Ureter (tissue), 1 donor: ENCODE measurements at places on chromosomes 7 and 10.

DNA sequence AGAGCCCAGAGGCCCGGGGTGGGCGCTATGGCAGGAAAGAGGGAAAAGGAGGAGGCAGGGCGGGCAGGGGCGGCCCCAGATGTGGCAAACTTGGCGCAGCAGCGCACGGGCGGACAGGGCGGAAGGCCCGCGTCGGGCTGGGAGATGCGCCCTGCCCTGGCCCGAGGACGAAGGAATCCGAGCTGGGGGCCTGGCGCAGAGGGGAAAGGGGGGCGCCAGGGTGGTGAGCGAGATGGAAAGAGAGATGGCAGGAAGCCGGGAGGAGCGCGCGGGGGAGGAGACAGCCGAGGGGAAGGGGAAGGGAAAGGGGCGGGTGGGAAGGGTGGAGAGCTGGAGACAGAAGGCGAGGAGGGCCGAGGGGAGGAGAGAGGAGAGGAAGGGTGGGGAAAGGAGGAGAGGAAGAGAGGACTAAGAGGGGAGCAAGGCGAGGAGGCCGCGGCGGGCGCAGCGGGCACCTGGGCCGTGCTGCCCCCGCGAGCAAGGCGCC is at the start of gene MARVELD1:
Gene MARVELD1, plus strand, starts transcription at position 392 of the 487 bp plus-strand sequence. CDS start 147 bp downstream, outside the sequence.
- peak; percentile 90 for DNase-seq

- no peak for DNase-seq
These were observed 1.7 kb upstream of the CFAP58 start for GRCh38 chr10:104351919-104352318.

- no peak for DNase-seq
These were observed 10.9 kb upstream of the PLAU start for GRCh38 chr10:73900064-73900463.

GRCh38 chr10:95440756-95441546 is 120.2 kb downstream of the SORBS1 start:
- DNase-seq, result no peak

GRCh38 chr10:15804109-15804508 is 56.2 kb downstream of the MINDY3 start:
- no peak for DNase-seq

- no peak for DNase-seq
These were observed 8.2 kb upstream of the RBP3 start for GRCh38 chr10:47339759-47340607.

DNA sequence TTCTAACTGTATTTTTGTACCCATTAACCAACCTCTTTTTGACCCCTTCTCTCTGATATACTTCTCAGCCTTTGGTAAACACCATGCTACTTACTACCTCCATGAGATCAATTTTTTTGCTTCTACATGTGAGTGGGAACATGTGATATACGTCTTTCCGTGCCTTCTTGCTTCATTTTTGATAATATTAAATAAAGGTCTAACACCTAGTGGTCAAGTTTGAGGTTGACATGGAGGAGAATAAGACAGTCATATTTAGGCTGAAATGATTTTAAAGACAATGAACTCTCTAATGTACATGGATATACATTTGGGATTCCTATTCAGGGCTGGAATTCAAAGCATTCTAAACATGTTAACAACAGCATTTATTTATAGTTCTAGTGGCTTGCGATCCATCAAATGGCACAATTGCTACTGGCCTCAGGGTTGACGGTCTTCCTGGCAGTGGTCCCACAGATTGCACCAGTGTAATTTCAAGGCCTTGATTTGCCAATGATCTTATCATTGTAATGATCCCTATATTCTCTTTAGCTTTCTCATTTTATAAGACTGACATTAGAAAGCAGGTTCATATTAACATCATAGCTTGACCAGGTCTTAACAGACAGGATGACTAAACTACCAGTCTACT is 315.9 kb upstream of the ETV1 start:
- DNase-seq, result no peak

DNA sequence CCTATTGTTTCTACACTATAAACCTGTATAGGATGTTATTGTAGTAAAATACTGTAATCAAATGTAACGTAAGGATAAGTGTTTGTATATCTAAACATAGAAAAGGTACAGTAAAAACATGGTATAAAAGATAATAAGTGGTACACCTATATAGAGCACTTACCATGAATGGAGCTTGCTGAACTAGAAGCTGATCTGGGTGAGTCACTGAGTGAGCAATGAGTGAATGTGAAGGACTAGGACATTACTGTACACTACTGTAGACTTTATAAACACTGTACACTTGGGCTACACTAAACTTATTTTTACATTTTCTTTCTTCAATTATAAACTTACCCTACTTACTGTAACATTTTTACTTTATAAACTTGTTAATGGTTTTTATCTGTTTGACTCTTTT is 732.9 kb upstream of the LRRN3 start:
- no peak for DNase-seq

DNA sequence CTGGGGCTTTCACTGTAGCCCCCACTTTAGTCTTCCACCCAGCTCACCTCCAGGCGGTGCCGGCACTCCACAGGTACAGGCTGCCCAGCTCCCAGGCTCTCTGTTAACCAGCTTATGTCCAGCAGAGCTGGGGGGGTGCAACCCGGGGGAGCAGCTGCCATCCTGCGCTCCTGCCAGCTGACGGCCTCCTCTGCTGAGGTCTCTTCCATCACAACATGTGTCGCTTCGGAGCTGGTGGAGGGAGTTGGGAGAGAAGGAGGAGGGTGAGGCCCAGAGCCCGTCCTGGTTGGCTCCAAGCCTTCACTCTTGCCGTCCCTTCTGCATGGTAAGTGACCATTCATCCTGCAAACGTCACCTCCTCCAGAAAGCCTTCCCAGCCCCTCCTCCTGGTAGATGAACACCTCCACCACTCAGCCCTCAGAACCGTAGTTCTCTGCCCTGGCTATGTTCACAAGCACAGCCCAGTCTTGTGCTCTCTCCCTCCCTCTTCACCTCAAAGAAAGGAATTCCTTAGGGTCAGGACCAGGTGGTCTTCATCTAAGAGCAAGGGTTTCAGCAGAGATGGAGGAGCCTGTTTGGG is 1.6 kb downstream of the POLM start:
- DNase-seq, result no peak

- peak; percentile 53 for DNase-seq
These were observed 961.5 kb downstream of the KCNMA1 start for GRCh38 chr10:76675951-76676587.

DNA sequence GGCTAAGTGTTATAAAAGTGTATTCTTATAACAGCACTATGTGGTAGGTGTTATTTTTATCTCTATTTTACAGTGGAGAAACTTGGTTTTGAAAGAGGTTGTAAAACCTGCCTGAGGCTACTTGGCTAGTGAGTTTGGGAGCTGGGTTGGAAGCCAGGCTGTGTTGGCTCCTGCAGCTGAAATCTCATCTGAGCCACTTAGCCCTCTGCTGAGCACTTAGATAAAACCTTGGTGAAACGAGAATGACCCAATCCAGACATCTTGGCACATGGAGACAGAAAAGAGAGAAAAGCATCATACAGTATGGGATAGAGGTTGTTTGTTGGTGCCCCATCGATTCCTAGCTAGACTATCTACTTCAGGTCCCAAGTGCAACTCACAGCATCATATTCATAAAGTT is 37.4 kb downstream of the BLNK start:
- DNase-seq, result no peak

DNA sequence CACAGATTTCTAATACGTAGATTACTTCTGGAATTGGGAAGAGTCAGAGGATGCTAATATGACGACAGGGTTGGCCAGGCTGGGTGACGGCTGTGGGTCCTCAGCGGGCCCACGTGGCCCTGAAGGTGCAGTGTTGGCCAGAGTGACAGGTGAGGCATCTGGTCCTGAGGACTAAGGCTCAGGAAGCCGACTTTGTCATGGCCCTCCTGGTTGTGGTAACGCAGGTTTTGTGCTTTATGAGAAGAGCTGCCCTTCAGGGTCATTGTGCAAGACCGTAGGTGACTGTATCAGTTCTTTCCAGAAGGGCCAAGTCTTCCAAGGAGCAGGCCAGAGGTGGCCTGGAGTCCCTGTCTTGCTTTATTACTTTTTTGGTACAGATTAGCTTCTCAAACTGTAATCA is 2.5 kb downstream of the EIF3B start:
- DNase-seq, result no peak

DNA sequence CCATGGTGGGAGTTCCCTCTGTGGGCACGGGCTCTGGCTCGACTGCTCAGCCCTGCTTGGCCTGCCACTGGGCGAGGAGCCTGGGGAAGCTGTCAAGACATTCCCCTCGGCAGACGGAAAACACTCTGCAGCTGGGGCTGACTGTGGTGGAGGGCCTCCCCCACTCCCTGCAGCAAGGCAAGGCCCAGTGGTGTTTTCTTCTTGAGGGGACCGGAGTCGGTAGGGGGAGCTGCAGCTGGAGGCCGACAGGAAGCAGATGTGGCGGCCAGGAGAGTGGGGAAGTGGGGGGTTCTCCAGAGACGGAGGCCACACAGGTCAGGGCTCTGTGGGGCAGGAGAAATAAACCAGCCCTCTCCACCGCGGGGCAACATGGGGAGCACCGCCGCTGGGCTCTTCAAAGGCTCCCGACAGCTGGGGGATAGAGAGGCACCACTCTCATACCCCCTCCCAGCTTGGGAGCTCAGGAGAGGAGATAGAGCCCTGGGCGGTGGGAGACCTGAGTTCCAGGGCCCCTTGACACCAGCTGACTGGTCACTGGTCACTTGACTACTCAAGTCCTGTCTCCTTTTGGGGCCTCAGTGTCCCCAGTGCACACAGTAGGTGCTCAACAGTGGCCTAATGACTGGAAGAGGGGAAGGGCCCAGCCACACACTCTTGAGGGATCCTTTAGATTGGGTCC is 43.4 kb downstream of the PPIF start:
- DNase-seq, result peak; percentile 44

GRCh38 chr10:113058523-113059370 is 108.7 kb downstream of the TCF7L2 start:
- DNase-seq, result no peak

GRCh38 chr7:139362302-139362701 is 2.6 kb downstream of the LUC7L2 start:
- no peak for DNase-seq

DNA sequence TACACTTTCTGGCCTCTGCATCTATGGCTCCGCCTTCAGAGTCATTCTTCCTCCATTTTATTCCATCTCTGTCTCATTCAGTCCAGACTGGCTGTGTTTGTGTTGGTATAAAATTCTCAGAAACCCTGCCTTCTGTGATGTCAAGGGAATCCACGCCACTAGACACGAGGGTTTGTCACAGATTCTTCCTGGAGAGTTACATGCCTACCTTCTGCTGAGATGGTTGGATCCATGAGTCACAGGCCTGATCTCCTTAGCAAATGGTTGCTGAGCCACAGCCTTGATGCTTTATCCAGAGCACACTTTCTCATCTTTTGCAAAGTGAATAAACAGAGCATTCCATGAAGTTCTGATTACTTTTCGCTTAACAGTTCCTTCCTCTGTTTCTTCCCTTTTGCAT is 35.9 kb upstream of the TSPAN33 start:
- DNase-seq, result no peak

- DNase-seq, result peak; percentile 52
These were observed 2.7 kb downstream of the ZNF503 start for GRCh38 chr10:75398692-75399460.

DNA sequence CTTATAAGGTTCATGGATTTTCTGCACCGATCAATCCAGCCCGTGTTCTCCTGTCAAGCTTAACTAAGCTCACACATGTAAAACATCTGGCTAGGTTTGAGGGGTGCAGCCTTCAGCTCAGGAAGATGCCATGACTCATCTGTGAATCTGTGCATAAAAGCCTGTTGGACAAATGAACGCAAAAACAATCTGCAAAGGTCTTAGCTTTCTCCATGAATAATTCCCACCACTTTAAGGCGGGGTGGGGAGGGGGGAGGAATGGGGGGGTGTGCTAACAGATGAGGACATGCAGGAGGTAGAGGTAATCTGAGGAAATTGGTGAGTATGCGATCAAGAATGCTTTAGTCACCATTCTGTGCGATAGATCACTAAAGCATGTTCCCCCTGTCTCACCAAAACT is 4.8 kb downstream of the DOCK4 start:
- no peak for DNase-seq

- no peak for DNase-seq
These were observed 26.1 kb downstream of the DIP2C start for GRCh38 chr10:663466-663751.

- no peak for DNase-seq
These were observed 22.2 kb upstream of the FAM171A1 start for GRCh38 chr10:15393139-15393825.

GRCh38 chr10:76428551-76429367 is 997.3 kb downstream of the LRMDA start:
- DNase-seq, result no peak

- no peak for DNase-seq
These were observed 43.6 kb downstream of the PPP1R3A start for GRCh38 chr7:113875224-113875623.

DNA sequence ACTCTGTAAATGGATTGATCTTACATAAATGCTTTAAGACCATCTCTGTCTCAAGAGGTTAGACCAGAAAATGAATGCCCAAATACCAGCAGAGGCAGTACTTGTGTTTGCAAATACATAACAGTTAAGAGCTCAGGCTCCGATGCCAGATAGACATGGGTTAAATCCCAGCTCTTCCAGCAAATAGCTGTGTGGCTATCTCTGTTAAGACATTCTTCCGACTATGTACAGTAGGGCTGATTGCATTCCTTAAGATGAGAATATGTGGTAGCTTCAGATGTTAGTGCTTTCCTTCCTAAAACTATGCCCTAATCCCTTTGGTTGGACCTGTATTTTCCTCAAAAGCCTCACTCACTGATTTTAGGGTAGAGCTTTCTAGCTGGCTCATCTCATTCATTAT is 2.2 kb downstream of the IDE start:
- DNase-seq, result no peak

GRCh38 chr7:117800841-117801240 is 72.4 kb downstream of the CTTNBP2 start:
- no peak for DNase-seq

- peak; percentile 36 for DNase-seq
These were observed 371.4 kb downstream of the DNAJB6 start for GRCh38 chr7:157707983-157708918.

DNA sequence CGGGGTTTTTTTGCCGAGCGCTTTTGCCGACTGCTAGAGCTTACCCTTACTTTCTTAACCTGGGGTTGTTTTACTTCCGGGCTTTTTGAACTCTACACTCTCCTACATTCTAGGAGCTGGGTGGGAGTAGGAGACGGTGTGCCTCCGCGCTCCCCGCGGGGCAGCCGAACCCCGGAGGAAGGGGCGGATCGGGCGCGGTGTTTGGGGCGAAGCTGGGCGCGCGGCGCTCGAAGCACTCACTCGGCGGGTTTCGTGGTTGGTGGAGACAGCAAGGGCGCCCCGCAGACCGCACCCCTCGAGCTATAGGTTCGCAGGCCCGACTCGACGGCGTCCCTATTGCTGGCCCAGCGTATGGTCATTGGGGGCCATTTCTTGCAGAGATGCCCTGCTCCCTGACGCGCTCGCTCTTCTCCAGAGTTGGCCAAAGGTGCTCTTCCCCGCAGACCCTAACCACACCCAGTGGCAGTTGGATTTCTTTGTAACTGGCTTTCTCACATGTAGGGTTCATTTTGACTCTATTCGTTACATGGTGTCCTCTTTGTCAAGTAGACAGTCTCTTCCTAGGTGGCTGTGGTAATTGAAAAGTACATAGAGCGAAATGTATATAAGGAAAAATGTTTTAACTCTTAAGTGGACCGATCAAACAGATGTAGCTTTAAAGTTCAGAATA is 364 bp downstream of the ZNF518A start:
- DNase-seq, result peak; percentile 66

- no peak for DNase-seq
These were observed 316.6 kb downstream of the SNX13 start for GRCh38 chr7:17623546-17624185.

GRCh38 chr7:79410345-79410744 is 43.1 kb downstream of the MAGI2 start:
- DNase-seq, result no peak
